Brain microvascular endothelial cell (primary cell): ENCODE measurements at places on chromosomes 5 and 9.

- DNase-seq: no peak
Observed at GRCh38 chr5:58262226-58262625, 197.7 kb downstream of the PLK2 start.

DNA sequence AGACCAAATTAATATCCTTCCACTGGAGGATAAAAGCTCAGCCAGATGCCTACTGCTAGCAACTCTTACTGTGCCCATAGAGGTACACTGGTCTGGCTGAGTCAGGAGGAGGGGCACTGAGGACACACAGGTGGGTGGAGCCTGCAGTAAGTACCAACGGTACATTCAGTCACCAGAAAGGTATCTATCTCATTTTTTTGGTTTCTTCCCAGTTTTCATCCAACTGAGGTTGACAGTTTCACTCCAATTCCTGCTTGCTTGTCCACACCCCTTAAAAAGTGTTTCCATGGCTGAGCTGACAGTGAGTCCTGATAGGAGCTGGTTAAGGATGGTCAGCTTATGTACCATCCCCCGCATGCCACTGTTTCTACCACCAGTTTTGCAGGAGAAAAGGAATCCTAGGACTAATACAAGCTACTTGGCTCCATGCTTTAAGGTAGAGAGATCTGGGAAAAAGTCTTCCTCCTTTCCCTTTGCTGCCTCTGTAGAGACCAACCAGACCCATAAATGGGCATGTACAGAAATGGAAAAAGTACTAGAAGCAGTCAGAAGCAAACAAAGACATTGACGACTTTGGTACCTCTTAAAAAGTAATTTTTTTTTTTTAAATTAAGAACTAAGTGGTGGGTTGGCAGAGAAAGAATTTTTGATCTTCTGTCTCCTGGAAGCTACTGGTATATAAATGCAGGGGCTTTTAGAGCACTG lies 3.2 kb downstream of the ELL2 start:
- DNase-seq: no peak

DNA sequence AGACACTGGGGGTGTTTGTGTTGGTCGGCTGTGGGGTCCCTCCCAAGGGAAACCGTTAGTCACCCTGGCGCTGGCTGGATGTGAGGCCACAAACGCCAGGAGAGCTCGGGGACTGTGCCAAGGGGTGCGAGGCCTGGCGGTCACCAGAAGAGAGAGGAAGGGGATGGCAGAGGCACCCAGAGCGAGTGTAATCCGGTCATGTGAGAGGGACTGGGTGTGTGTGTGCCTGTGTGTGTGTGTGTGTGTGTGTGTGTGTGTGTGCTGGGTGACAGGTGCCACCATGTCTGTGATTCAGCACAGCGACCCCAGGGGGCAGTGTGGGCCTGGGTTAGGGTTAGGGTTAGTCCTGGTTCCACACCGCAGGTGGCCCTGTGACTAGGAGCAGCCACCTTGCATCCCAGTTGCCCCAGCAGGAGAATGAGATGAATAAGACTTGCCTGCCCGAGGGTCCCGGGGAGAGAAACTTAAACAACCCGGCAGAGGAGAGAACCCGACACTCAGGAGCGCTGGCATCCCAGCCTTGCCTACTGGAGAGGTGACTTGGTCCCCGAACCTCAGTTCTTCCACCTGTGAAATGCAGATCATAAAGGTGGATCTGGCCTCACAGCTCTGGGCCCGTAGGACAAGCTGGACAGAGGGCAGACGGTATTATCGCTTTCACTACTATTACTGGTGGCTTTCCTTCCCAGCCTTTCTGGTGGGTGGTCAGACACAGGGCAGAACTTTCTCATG lies 1.4 kb upstream of the ADAMTSL2 start:
- DNase-seq: peak; percentile 40

GRCh38 chr9:15763371-15763770 lies 210.5 kb downstream of the CCDC171 start:
- no peak for DNase-seq

- DNase-seq: no peak
Observed at GRCh38 chr5:105430516-105430915, 1867.9 kb upstream of the NUDT12 start.
